ENCODE measurements at places on chromosomes 2 and 18.

DNA sequence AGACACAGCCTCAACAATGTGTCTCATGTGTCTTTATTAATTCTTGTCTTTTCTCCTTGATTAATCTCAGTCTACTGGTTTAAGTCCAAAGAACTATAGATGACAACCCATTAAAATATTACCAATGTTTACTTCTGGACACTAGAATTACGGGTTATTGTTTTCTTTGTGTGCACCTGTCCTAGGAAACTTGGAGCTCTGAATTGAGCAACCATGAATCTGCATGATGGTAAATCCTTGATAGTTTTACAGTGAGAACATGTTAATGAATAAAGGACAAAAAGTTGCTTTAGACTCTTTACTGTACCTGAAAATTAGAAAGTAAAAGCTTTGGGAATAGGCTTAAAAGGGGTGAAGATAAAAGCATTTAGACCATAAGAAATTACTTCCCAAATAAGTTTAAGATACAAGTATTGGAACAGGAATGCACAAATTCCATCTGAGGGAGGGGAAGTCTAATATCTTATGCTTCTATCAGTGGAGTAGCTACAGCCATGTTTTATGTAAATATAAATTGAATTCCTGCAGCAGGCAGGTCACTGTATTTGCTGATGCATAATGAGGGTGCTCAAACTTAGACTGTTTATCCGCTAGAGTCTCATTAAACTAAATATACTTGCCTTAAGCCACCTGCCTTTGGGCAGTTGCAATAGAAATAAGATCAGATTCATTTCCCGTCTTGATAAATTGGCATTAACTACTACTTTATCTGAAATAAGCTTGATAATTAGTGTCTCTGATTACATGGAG lies 603.7 kb upstream of the GCFC2 start:
- DNase-seq, result no peak

GRCh38 chr2:236120141-236120601 lies 48.0 kb downstream of the GBX2 start:
- DNase-seq, result no peak

GRCh38 chr2:176461809-176462670 lies 192.8 kb downstream of the MTX2 start:
- DNase-seq, result no peak

GRCh38 chr18:36688020-36688965 lies 140.5 kb downstream of the TPGS2 start:
- DNase-seq, result no peak

GRCh38 chr18:35042389-35043071 lies 1.3 kb downstream of the MAPRE2 start:
- DNase-seq, result no peak

GRCh38 chr18:30999887-31000628 lies 42.5 kb downstream of the DSC3 start:
- no peak for DNase-seq

DNA sequence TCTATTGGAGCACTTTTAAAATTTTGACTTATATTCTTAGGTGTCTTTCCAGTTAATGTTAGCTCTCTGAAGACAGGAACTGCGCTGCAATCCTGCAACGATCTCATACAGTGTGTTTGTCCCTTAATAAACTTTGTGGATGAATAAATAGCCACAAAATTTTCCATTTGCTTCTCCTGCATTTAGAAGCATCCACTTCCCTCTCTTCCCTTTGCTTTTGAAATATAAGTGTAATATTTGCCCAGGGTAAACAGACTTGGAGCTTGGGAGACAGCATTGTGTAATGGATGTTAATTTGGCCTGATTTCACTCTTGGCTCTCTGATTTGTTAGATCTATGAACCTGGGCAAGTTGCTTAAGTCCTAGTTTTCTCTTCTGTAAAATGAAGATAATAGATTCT lies 58.2 kb upstream of the CD28 start:
- no peak for DNase-seq

DNA sequence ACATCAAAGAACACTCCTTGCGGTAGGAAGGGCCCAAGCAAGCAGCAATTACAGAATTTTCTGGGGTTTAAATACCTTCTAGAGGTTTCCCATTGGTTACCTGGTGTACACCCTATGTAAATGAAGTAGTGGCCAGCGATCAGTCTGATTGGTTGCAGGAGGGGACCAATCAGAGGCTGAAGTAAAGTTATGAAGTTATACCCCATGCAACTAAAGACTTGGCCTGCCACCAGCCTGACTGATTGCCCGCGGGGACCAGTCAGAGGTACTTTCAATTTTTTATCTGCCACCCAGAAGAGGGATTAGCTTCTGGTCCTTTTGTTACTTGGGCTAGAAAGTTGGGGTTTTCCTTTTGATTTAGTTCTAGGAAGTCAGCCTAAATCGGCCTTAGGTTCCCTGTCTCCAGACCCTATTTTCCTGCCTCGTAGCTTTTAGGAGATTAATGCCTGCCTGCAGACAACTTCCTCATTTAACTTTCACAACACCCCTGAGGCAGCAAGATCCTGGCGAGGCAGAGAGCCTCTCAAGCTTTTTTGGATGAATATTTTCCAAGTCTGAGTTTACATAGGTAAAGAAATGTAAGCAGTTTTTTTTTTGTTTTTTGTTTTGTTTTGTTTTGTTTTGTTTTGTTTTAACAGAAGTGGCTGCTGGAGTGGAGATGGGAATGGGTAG lies 1.5 kb upstream of the DGUOK start:
- no peak for DNase-seq

DNA sequence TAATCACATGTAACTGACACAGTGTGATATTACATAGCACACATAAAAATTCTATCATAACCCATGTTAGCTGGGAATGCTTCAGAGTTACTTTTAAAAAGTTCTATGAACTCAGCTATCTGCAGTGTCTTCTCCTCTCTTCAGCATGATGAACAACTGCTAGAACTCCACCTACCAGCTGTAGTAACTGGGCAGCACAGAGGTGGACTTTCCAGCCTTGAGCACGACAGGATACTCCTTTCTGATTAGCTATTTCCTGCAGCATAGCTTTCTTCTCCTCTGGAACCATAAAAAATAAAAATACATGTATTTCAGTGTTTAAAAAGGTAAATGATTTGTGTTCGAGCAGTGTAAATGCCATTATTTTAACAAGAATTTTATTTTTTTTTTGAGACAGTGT lies 59.5 kb upstream of the AMMECR1L start:
- DNase-seq, result no peak

GRCh38 chr2:19722531-19722971 lies 179.2 kb downstream of the TTC32 start:
- DNase-seq, result no peak

DNA sequence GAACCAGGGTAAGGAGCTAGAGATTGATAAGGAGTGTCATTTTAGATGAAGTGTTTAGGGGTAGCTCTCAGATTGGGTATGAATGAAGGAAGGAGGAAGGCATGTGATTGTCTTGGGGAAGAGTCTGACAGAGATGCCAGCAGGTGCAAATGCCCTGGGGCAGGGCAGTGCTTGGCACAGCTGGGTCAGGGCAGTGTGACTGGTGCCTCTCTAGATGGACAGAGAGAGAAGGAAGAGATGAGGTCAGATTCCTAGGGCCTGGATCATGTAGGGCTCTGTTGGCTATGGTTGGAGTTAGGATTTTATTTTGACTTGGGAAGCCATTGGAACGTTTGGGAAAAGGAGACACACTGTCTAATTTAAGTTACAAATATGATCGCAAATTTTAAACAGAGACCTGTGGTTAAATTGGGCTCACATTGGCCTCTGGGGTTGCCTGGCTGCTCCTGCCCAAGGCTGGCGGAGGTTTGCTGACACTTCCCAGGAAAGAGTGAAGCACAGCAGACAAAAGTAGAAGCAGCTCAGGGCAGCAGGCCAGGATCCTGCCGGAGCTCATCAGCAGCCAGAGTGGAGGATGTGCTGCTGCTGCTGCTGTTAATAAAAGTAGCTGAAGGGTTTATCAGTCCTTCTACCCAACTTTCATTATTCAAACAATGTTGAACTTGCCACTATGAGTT lies 32.7 kb upstream of the FHL2 start:
- DNase-seq, result no peak

- DNase-seq, result no peak
These were observed 182.3 kb upstream of the PGAP1 start for GRCh38 chr2:197108758-197109157.

- DNase-seq, result no peak
These were observed 24.2 kb upstream of the HES6 start for GRCh38 chr2:238264072-238264460.

DNA sequence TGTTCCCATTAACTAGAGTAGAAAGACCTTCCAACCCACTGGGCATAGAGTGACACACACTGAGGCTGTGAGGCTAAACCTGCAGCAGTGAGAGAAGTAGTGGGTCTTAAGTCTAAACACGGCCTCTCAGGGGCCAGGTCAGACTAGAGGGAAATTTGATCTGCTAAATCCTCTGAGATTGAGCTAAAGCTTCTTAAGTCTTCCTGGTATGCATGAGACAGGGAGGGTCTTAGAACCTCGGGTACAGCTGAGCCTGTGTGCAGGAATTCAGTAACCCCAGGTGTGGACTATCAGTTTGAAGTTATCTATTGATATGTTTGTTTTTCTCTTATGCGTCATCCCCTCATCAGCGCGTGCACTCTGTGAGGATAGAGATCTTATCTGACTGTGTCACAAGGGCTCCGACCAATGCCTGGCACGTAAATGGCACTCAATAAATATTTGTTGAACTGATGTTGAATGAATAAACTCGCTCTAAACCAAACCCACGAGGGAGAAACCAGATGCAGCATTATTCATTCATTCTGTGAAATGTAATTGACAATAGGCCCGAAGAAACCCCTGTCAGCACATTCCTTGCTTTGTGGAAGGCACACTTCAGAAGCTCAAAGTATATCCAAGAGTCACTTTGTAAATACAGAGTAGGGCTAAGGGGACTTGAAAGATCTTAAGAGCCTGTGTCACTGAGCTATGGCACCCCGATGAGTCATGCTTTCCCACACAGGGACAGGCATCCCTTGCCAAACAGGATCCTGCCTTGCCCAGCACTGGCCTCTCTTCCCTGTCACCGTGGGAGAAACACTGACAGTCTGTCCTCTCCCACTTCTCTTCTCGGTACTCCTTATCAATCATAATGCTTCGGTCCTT lies 21.7 kb upstream of the RAB10 start:
- no peak for DNase-seq

DNA sequence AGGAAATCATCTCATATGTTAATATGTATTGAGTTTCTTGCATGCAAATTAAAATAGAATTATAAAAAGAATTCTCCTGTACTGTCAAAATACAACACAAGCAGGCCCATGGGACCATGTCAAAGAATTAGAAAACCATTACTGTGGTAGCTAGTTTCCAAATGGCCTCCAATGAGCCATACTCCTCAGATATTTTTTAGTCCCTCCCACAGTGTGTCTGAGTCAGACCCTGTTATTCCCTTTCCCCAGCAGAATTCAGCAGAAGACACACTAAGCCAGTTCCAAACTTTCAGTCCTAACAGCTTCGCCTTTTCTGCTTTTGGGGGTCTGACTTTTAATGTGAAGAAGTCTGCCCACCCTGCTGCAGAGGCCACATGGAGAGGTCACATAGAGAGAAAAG lies 86.7 kb downstream of the FIGN start:
- no peak for DNase-seq
